ENCODE measurements at places on chromosomes 6 and 20. TPM values are rescaled to one million over a fixed set of nuclear protein-coding genes. Genes with fewer than 3 reads are reported as not detected.

GRCh38 chr20:38300438-38300837, 3.5 kb upstream of the BPI start:
- no peak for DNase-seq

- peak; percentile 17 for DNase-seq
Observed at GRCh38 chr6:41367700-41368099, 32.3 kb downstream of the NCR2 start.

- DNase-seq: no peak
Observed at GRCh38 chr6:168165373-168165772, 86.4 kb upstream of the FRMD1 start.

GRCh38 chr6:43097098-43097489, 21.0 kb downstream of the PTK7 start:
- no peak for DNase-seq

GRCh38 chr6:170076466-170077165, 214.3 kb downstream of the DLL1 start:
- DNase-seq: no peak

GRCh38 chr6:43790031-43790430, 20.0 kb downstream of the VEGFA start:
- DNase-seq: no peak

- DNase-seq: no peak
Observed at GRCh38 chr6:10425176-10425974, 10.5 kb upstream of the TFAP2A start.

- no peak for DNase-seq
Observed at GRCh38 chr6:74997646-74998045, 208.2 kb downstream of the COL12A1 start.

DNA sequence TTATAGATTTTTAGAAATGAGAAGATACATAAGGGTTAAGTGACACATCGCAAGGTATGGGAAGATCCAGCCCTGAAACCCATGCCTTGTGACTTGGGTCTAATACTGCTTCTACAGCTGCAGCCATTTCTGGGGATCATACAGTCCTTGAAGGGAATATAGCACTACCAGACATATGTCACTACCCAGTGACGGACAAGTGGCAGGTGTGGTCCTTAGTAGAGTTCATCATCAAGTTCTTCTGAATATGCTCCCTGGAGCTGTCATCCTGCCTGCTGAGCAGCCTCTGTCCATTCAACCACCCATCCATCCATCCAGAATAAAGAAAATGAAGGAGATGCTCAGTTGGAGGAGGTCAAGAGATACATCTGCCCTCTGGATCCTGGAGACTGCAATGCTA, 118.6 kb upstream of the ASF1A start:
- no peak for DNase-seq

FOXO3 gene
- total RNA-seq: 15.5 TPM

CD109 gene
- 17.3 TPM for total RNA-seq

HLA-DMB gene
- total RNA-seq: not detected

SIRPG gene
- not detected for total RNA-seq

All from pulmonary artery endothelial cell (primary cell).